ENCODE measurements at places on chromosomes 11 and 22.

- no peak for DNase-seq
Measured at GRCh38 chr22:37043828-37044538, 7.6 kb upstream of the KCTD17 start.

- no peak for DNase-seq
Measured at GRCh38 chr11:32779136-32779535, 15.3 kb downstream of the CCDC73 start.

- no peak for DNase-seq
Measured at GRCh38 chr22:23059284-23059948, 10.9 kb upstream of the GNAZ start.

DNA sequence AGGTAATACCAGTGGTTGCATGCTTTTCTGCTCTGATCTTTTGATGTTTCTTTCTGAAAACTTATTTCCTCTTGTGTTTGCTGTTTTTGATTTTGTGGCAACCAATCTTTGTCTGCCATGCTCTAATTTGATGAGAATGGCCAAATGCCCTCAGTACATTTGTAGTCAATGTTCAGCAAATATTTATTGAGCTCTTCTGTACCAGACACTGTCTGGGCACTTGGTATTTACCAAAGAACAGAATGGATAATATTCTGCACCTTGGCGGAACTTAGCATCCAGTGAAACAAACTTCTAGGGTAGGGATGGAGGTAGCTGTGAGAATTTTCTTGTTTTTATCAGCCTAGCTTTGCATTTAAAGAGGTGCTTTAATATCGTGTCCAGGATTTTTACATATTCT lies 19.6 kb downstream of the PPP6R3 start:
- no peak for DNase-seq

DNA sequence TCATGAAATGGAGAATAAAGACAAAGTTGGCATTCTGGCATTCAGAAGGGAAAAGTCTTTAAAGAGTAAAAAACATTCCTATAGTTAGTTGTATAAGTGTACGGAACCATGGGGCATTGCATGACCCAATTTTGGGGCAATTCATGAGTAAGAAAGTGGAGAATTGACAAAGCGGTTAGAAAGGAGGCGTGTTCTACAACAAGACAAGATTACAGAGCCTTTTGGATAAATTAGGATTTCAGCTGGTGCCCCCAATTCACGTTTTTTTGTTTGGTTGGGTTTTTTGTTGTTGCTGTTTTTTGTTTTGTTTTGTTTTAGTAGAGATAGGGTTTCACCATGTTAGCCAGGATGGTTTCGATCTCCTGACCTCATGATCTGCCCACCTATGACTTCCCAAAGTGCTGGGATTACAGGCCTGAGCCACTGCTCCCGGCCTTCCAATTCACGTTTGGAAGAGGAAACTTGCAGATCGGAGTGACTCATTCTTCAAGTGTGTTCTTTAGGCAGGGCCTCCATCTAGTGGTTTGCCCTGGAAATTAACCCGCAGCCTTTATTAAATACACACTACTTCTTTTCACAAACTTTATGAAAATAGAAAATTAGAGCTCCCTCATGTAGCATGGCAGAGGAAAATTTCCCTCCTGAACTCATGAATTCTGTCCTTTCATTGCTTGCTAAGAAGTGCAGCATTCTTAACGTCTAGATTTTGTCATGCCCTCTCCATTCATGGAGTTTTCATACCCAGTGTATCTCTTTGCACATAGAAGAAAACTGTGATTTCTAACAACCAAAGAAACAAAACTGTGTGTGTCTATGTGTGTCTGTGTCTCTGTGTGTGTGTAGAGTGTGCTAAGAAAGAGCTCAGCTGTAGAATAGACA lies 118.1 kb downstream of the BBOX1 start:
- DNase-seq = no peak

DNA sequence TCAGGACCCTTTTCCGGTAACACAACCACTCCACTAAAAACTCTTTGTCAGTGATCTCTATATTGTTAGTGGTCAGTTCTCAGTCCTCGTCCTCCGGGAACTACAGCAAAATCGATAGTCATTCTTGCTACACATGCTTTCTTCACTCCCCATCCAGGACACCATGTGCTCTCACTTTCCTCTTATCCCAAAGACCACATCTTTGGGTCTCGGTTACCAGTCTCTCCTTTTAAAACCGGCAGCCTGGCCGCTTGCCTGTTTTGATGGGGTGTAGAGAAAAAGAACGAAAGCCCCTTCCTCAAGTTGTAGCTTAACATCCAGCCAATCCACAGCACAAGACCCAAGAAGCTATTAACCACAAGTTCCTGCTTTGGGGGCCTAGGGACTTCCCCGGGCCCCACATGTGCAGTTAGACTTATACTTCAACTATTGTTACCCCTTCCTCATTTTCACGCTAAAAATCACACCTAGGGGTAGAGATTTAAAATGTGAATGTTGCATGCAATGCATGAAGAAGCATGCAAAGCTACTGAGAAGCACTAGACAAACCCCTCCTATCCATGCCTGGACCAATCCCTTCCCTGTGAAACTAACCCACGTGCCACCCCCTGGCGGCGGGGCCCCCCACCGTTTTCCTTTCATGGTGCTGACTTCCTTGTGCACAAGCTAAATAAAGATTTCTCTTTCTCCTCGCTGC lies 1.5 kb upstream of the TOLLIP start:
- DNase-seq = no peak

GRCh38 chr22:26718905-26719304 lies 61.5 kb downstream of the MIAT start:
- DNase-seq = no peak
